ENCODE measurements at places on chromosomes 6 and 20.

GRCh38 chr6:117617210-117618035 lies 15.1 kb upstream of the GOPC start:
- no peak for DNase-seq

DNA sequence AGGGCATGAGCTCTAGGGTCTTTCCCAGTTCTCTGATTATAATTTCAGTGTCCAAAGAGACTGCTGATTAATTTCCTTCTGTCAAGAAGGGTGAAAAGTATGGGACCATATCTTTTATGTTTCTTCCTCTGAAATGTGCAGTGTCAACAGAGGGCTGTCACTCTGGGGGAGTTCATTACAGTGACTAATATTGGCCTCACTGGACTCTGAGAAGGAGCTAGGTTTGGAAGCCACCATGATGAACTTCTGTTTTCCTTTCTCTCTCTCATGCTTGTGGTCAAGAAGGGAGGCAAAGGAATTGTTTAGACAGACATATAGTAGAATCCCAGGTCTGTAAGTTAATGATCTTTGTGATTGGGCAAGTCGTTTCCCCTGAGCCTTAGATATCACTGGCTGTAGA lies 41.8 kb upstream of the BMP6 start:
- no peak for DNase-seq

DNA sequence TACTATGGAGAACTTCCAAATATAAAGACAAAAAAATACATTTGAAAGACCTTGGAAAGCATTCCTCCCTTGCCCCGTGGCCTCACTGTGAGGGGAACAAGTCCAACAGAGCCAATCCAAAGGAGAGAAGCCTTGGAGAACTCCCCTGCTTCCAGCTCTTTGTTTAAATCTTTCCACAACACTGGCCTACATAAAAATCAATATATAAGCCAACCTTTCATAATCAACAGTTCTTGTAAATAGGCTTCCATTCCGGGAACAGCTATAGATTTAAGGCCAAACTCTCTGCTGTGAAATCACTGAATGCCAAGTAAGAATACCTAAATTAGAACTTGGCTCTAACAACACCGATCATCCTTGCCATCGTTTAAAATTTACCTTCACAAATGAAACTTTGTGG lies 242.1 kb downstream of the HACE1 start:
- no peak for DNase-seq

DNA sequence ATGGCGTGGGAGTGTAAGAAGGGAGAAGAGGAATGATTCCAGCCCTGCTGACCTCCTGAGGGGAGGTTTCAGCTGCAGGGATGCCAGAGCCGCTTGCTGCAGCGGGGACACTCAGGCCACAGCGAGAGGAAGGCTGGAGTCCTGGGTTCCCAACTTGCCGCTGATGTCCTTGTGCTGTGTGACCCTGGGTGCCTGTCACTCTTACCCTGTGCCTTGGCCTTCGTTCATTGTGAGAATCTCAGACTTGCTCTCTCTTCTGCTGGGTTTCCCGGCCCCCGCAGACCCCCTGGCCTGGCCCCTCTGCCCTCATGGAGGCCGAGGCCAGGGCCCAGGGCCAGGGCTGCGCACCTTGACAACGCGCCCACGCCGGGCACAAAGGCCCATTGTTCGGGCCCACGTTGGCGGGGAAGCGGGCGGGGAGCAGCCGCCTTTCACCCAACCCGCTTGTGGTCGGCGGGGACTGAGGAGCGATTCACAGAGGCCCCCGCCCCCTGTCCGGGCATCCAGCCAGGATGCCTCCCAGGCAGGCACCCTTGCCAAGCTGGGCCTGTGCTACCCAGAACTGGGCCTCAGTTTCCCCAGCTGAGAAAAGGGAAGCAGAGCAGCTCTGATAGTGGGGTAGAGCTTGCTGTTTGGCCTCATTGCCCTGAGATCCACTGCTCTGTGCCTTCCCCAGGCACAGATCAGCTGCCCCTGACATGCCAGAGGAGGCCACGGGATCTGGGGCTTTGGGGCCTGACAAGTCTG lies 52.4 kb downstream of the CEBPB start:
- DNase-seq, result no peak

GRCh38 chr20:45935416-45936046 lies 1.0 kb downstream of the PCIF1 start:
- no peak for DNase-seq

- DNase-seq, result no peak
Observed at GRCh38 chr6:133236932-133237331, 4.2 kb upstream of the EYA4 start.
